Effector memory CD8-positive, alpha-beta T cell (primary cell): ENCODE measurements at places on chromosomes 3 and 15.

GRCh38 chr3:97949110-97949485, 23.1 kb downstream of the RIOX2 start:
- no peak for DNase-seq

GRCh38 chr3:112086875-112087524, 811 bp downstream of the C3orf52 start:
- no peak for DNase-seq

DNA sequence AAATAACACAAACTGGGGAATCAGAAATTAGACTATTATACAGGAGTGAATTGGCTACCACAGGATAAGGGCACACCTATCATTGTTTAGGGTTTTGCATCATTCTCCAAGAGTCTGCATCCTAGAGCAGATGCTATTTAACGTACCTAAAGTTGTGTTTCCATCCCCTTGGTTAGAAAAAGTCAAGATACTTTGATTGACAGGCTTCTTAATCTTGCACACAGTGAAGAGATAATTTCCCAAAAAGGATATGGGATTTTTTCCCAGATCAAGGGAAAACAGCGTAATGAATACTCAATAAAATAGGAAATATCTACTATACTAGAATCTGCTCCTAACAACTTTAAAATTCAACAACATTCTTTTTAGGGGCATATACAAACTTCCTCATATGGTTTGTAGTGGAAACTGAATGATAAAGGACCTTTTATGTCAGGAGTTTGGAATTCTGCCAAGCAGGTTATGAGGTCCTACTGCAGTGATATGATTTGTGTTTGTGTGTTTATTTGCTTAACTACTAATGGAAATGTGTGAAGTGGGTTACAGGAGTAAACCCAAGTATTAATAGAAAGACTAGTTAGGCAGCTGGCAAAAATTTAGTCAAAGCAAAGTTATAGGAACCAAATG, 124.1 kb upstream of the MME start:
- DNase-seq = no peak

DNA sequence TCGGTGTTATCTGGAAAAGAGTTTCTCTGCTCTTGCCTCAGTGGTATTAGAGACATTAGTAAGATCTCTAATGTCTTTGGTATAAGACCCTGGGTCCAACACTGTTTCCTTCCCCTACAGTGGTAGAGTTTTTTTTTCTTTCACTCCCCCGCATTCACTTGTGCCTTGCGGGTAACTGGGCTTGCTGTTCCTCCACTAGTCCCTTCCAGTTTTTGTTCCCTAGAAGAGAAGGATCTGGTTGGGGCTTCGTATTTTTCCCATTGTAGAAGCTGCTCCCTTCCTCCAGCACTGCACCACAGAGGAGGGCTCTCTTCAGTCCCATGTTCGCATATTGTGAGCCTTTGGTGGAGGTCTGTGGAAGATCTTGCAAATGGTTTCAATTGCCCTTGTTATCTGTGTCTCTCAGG, 13.7 kb downstream of the CTDSPL2 start:
- DNase-seq = no peak

GRCh38 chr15:37397266-37398022, 297.1 kb upstream of the MEIS2 start:
- no peak for DNase-seq

DNA sequence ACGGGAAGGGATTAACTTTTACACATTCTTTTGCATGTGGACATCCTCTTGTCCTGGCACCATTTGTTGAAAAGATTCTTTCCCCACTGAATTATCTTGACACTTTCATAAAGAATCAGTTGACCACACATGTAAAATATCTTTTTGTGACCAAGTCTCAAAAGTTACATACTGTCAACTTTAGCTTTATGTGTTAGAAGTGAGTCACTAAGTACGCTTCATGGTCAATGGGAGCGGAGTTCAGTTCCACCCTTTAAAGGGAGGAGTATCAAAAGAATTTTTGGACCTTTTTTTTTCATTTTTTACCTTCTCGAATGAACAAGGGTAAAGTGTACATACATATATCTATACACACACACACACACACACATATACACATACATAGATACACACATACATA, 35.4 kb downstream of the MAPK6 start:
- DNase-seq = no peak

DNA sequence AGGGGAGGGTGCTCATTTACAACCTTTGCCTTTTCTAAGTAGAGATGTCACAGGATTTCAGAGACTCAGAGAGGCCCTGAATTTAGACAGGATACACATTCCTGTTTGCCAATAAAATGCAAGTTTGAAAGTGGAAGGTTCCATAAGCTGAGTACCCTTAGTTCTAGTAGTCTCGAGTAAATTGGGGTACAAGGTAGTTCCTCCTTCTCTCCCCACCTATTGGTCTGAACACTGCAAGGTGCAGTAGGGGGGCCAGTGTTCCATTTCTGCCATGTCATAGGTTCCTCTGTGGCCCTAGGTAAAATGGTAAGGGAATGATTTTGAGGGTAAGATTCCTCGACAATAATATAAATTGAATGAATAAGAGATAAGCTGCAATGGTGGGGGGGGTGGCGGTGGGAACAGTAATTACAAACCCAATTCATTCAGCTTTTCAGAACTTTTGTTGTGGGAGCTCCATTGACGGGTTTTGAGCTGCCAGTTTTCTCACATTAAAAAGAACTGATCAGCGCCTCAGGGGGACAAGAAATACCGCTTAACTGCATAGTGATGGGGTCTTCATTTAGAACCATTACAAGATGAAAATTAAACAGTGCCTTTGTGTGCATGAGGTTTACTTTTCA, 5.9 kb downstream of the SOX2 start:
- DNase-seq = no peak

GRCh38 chr3:56282341-56282740, 185.9 kb downstream of the ERC2 start:
- no peak for DNase-seq

DNA sequence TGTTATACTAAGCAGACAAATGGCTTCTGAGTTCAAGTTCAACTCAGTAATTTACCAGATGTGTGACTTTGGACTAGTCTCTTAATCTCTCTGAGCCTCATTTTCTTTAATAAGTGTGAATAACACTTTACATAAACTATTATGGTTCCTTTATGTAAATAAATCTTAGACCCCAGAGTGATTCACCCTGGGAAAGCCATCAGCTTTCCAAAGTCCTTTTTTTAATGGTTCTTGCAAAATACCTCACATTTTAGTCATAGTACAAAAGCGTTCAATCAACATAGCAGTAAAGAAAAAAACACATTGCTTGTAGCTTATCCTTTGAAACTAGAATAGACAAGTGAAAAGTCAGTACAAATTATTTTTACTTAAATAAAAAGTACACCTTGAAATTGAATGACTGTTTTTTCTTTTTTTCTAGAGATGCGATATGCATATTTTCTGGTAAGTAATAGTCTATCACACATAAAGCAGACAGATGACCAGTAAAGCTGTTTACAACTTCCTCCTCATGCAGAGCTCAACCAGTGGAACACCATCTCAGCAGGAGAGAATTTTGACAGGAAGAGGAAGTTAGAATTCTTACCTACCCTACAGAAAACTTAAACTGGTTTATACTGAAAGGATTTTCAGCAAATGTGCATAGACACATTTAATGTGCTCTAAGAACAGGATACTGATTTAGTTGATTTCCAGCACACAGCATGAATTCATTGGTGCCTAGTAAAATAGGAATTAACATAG, 123.0 kb upstream of the AGBL1 start:
- no peak for DNase-seq

- no peak for DNase-seq
Observed at GRCh38 chr3:122077293-122078234, 22.4 kb downstream of the CD86 start.

- DNase-seq = no peak
Observed at GRCh38 chr3:183378008-183378407, 50.4 kb downstream of the MCF2L2 start.

DNA sequence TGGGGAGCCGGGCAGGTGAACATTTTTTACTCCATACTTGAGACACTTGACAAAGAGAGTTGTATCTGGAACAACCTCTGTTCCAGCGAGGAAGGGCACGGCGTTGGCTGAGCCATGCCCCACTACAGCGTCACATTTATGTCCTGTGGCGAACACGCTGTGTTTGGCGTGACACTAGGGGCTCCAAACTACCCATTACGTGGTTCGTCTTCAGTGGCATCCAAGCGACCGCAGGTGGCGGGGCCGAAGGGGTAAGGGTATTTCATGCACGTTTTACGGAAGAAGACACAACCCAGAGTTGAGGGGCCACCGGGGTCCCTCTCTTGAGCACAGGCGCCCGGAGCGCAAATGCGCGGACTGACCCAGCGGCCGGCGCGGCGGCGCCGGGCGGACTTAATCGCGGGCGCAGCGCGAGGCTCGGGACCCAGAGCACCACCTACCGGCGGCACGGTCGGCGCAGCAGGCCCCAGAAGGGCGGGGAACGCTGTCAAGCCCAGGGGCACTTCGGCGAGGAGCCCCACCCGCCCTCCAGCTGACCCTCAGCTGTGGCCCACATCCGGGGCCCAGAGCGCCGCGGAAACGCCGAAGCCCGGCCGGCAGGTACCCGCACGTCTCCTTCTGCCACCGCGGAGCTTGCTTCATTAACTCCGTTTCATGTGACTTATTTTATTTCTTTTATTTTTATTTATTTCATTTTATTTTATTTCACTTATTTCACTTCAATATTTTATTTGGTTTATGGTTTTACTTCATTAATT, 36.4 kb upstream of the TRIM71 start:
- peak; percentile 35 for DNase-seq

DNA sequence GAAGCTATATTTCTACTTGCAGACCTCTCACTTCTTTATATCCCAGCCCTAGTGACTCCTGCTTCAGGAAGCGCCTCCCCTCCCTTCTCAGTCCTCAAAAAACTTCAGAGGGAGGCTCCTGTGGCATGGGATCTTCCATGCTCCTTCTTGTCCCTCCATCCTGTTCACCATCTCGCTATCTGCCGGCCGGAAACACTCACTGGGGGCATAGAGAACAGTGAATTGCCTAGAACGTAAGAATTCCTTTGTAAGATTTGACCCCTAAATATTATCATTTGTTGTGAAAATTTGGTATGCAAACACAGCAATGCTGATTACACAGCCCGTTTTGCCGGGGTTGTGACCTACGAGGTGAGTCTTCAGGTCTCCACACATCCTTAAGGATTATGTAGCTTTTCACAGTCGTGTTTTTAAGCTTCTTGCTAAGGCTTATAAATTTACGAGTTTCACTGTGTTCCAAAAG, 218.7 kb upstream of the ATP10A start:
- no peak for DNase-seq

DNA sequence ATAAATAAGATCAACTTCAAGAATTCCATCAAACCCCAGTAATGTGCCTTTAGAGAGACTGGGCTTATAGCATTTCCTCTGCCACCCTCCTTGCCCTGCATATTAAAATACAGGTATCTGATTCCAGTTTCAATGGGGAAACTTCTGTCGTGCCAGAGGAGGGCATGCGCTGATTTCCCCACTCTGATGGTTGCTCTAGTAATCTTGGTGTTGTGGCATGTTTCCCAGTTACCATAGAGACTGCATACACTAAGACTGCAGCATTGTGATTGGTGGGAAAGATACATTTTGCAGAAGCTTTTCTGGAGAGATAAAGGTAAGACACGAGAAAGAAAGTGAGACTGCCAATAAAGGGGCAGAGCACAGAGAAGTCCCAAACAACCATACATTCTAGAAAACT, 225.6 kb downstream of the TIGIT start:
- DNase-seq = no peak

GRCh38 chr3:184659797-184660301, 52.0 kb downstream of the MAGEF1 start:
- DNase-seq = no peak

DNA sequence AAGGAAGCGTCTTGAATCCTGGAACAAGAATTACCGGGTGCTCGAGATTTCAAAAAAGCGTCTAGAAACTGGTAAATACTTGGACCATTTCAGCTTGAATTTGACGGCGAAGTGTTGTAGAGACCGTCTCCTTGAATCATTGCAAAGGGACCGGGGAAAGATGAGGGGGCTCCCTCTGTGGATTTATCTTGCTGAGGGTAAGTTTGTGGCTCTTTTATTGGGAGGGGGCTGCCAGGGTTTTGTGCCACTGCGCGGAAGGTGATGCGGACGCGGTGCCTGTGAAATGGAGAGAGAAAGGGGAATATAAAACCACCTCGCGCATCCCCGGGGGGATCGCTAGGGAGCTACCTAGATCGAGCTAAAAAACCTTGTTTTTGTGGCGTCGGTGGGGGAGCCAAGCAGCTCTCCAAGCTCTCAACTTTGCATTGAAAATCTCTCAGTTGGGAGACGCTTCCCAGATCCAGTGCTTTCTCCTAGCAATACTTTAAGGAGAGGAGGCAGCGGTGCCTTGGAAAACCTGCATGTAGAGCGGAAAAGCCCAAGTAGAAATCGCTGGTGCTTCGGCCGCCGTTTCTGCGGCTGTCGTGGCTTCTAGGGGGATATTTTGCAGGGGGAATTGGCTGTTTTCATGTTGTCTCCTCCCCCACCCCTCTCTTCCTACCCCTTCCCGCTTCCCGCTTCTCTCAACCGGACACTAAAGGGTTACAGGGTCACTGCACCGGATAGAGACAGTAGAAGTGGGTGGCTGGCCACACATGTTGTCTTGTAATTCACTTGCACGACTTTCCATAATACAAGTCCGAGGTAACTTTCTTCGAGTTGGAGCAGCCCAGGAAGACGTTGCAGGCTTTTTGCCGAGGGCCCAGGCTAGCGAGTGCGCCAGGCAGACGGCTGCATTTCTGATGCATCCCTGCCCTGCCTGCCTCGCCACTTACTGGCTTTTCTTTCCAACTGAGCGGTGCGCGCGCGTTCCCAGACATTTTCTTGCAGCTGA, 187.6 kb downstream of the NLGN1 start:
- no peak for DNase-seq

DNA sequence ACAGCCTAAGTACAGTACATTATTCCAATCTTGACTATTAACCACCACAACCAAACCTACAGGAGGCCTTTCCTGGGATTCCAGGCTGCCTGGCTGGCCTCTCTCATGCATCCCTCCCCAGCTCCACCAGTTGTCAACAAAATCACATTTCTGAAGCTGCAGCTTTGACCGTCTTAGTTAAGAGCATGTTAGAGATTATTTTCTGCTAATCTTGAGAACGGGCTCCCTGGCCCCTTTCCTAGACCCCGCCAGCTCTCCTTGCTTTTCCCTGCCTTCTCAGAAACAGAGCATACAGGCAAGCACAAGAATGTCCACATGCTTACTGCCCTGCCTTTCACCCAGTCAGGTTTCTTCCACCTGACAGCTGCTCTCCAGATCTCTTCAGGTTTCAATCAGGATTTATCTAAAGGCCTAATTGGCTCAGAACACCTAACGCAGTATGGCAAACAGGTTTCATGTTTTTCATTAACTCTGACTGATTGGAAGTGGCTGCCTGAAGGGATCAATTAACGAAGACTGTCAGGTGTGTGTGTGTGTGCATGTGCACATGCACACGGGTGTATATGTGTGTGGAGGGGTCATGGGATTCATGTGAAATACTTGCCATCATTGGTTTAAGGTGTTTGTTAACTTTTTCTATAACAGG, 12.3 kb downstream of the KY start:
- no peak for DNase-seq
